ENCODE measurements at places on chromosomes 2 and 18.

GRCh38 chr2:207151048-207151447, 14.7 kb downstream of the KLF7 start:
- DNase-seq = no peak

DNA sequence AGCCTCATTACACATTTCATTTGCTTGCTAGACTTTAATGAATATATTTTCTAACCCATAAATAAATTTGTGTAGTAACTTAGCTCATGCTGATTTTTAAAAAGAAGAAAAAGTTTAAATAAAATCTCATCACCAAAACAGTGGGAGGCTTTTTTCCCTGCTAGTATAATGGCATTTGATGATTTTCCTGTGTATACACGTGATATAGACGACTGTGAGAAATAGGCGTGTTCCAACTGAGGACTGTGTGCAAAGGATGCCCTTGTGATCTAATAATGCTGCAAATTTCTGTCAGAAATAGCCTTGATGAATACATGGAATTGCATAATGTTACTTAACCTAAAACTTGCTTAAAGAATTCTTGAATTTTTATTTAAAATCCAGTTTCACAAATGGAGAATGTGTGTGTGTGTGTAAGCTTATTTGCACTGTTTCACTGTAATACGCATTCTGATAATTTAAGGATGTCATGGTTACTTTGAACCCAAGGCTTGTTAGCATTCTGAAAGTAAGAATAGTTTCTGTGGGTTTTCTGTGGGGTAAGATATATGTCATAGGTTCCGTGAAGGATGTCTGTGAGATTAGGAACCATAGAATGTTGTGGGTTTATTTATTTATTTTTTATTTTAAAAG, 178.0 kb downstream of the DLGAP1 start:
- DNase-seq = no peak

DNA sequence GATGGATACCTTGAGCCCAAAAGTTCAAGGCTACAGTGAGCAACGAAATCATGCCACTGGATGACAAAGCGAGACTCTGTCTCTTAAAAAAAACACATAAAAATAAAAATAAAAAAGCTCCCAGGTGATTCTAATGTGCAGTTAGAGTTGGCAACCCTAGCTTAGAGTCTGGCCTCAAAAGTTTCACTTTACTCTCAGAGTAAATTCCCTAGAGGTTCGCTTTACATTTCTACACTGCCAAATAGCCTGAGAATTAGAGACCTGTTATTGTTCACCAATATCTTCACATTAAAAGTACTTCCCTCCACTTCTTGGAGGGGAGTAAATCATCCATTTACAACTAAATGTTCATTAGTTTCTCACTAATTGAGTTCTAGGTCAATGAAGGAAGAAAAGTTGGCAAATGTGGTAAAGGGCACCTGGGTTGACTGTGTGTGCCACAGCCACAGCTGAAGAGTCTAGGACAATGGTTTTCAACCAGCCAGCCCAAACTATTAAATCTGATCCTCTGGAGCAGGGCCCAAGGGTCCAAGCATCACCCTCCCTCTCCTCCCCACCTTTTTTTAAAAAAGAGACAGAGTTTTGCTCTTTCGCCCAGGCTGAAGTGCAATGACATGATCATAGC, 15.2 kb upstream of the TMEM37 start:
- DNase-seq = no peak

- no peak for DNase-seq
Measured at GRCh38 chr2:97741686-97742085, 28.3 kb downstream of the ZAP70 start.

DNA sequence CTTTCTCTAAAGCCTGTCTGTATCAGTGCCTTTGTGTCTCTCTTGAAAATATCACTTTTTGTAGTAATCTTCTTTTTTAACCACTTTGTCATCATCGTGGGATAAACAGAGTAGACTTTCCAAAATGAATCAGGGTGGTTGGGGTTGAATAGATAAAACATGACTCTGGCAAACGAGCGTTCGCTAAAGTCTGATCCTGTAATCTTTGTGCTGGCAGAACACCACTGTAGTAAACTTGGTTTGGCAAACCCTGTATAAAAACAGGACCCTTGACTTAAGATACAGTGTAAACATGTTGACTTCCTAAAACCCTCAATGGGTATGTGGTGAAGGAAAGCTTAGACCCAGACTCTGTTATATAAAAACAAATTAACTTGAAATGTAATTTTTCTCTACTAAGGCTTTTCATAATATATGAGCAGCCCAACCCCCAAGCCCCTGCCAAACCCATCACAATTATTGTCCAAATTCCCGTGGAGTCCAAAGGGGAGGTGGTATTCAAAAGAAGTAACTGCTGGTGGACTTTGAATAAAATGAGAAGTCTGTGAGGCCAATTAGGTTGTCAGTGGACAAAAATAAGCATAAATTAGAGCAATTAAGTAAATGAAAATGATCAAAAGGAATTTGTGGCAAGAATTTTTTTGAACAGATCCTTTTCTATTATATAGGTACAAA, 52.2 kb downstream of the COLEC12 start:
- DNase-seq = no peak

- DNase-seq = no peak
Measured at GRCh38 chr2:30488012-30488659, 41.1 kb downstream of the LCLAT1 start.

DNA sequence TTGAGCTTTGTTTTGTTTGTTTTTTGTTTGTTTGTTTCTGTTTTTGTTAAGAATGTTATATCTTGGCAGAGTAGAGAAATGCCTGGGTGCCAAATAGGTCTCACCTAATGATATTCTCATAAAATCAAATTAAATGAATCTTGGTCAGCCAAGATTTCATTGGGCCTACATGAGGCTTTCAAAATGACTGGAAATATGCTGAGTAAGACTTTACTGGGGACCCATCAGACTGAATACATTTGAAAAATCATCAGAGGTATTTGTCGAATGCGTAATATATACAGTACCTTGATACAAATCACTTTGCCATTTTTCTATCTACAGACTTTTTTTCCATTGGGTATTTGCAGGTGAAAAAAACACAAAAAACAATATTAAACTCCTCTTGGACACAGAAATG, 480.8 kb downstream of the CDH2 start:
- no peak for DNase-seq
